ENCODE measurements at places on chromosomes 2 and 18.

- no peak for DNase-seq
Measured at GRCh38 chr2:19989342-19989666, 601 bp downstream of the WDR35 start.

DNA sequence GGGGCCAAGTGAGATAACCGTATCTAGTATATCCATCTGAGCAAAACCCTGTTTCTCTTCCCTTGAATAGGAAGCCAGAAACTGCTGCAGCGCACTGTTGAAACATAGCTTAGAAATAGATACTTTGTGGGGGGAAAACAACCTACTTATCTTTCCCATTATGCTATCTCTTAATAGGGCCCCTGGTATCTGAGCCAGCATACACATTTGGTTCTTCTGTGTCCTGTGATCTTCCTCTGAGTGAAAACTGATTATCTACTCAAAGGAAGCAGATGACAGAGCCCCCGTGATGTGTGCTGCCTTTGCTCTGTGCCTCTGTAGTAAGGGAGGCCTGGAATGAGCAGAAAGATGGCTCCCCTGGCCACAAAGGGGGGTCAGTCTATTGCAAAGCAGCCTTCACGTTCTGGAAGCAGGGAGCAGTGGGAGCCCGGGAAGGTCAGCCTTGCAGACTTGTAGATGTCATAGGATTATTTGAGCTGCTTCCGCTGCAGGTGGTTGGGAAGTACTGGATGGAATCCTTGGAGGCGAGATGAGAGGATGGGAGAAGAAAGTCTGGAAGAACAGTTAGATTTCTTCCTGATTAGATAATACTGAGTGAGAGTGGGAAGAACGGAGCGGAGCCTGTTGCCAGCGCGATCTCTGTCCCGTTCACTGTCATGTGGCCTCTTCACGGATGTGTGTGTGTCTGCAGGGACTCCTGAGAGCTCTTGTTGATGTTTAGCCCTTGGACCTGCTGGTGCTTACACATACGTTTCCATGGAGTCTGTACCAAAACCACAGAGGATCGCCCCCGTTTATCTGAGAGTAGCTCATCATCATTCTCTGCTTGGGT lies 150.1 kb downstream of the AGAP1 start:
- DNase-seq, result no peak

DNA sequence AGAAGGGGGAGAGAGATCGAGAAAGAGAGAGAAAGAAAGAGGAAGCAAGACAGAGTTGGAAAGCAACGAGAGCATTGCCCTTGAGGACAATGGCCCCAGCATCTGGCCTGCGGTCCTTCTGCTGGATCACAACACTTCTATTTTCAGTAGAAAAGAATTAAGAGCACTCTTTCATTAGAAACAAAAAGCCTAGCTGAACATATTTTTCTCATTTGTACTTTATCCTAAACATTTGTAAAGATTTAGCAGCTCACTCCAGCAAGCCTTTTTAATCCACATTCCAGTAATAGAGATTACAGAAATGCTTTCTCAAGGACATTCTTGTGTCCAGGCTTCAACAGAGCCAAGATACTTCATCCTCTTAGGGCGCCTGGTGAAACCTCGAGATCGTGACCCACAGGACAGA lies 31.6 kb upstream of the AFF3 start:
- no peak for DNase-seq

DNA sequence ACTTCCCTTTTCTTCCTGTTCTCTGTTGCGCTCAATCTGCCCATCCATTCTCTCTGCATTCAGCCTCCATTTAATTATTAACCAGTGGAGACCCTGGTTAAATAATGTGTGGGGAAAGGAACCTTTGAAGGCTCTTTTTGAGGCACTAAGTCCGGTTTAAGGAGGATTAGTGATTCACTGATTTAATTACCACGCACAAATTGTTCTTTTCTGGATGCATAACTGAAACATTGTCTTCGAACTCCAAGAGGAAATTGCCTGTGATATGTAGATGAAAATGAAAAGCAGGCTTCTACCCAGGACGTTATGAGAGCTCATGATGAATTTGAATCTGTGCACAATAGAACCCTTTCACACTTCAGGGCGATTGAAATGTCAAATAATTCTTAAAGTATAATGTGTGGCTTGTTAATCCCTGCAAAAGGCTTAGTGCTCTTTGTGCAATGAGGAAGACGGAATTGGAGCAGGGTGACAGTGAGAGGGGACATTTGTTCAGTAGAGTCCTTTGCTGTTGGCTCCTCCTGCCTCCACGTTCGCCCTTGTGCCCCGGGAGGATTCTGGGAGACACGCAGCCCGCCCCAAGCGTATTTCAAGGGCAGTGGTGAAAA lies 51.1 kb upstream of the ZNF236 start:
- no peak for DNase-seq

- no peak for DNase-seq
Measured at GRCh38 chr18:79720359-79720733, 40.7 kb downstream of the CTDP1 start.

GRCh38 chr18:62179213-62179612 lies 7.6 kb downstream of the PIGN start:
- DNase-seq, result no peak

DNA sequence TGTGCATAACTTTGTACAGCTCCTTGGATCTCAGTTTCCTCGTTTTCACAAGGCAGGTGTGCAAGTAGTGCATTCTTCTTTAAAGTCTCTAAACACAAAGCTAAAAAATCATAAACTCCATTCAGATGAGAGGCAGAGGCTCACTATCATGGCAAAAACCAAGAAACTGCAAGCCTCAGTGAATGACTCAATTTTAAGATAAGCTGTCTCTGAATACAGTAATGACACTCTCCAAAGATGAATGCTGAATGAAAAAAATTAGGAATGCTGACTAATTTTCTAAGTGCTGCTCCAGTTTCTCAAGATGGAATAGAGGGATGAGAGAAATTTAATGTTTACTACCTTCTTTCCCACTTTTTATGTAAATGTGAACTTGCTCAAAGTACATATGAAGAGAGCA lies 17.2 kb downstream of the B4GALT6 start:
- DNase-seq, result no peak

DNA sequence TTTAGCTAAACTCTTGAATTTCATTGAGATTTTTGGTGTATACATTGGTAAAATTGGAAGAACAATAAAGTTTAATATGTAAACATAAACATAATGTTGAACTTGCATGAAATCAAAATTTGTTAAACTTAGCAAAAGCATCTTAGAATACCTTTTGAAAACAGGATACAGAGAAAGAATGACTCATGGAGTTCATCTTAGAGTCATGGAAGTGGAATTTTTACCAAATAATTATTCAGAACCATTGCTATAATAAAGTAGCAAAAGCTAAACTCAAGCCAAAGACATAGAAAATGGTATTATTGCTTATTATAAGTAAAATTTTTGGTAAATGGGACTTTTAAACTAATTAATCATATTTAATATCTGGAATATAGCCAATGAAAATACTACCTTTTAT lies 841.6 kb upstream of the SLC39A10 start:
- no peak for DNase-seq

- DNase-seq, result peak; percentile 35
Measured at GRCh38 chr18:23573626-23574431, 12.5 kb downstream of the NPC1 start.

DNA sequence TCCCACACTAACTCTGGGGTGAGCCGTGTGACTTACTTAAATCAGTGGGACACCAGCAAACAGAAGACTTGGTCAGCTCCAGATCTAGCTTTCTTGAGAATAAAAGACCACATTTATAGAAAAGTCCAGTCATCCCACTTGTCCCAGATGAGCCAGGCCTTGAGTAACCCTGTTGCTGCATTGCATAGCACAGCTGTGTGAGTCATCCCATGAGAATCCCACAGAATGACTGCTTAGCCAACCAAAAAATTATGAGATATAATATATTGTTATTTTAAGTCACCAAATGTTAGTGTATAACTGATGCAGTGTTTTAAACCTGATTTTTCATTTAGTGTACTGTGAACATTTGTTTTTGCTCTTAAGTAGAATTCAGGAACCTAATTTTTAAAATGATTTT lies 94.2 kb upstream of the FSHR start:
- DNase-seq, result no peak

- no peak for DNase-seq
Measured at GRCh38 chr2:165149439-165149838, 54.4 kb downstream of the SCN3A start.

- DNase-seq, result peak; percentile 36
Measured at GRCh38 chr2:230949966-230950873, 25.2 kb upstream of the GPR55 start.

GRCh38 chr2:18934886-18935285 lies 345.5 kb upstream of the NT5C1B start:
- no peak for DNase-seq

DNA sequence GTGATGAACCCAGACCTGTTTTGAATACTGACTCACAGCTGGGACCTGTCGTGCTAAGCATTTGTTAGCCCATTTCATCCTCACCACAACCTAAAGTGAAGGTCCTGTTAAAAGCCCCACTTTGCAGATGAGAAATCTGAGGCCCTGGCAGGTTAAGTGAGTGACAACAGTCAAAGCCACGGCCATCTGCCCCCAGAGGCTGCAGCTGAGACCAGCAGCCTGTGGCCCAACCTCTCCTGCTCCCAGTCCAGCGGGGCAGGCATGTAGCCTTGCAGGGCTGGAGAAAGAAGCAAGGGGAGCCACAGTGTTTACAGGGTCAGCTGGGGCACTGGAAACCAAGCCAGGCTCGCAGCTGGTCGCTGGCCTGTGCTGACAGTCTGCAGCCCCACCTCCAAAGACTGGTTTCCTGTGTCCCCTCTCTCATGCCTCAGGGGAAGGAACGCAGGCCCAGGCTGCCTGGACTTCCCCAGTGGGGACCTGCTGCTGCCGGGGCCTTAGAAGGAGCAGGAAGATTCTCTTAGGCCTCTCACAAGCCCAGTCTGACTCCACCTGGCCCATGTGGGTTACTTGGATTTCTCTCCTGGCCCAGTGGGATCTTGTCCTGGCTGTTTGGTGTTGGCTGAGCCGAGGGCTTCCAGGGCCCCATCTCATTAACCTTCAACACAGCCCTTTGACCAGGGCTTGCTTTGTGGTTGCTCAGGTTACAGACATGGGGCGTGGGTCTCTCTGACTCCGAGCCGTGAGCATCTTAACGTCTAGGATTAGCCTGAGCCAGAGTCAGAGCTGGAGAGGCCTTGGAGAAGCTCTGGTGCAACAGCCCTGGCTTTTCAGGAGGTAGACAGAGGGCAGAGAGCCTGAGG lies 1.7 kb downstream of the INPP5D start:
- peak; percentile 43 for DNase-seq

DNA sequence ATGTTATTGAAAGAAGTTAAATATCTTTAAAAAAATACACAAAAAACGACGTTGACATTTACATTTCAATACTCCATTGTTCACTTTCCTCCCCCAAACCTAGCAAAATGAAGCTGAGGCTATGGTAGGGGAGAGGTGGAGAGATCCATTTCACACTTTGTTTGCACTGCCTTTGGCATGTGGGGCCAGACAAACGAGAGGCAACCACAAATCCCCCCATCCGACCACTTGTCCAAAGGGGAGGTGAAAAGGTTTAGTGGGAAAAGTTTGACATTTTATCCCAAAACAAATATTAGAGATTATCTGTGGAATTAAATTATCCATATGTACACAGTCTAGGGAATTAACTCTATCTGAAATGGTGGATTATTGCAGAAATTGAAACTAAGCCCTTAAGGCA lies 261.7 kb upstream of the FIGN start:
- DNase-seq, result no peak

GRCh38 chr18:13232971-13233786 lies 14.6 kb downstream of the LDLRAD4 start:
- no peak for DNase-seq

DNA sequence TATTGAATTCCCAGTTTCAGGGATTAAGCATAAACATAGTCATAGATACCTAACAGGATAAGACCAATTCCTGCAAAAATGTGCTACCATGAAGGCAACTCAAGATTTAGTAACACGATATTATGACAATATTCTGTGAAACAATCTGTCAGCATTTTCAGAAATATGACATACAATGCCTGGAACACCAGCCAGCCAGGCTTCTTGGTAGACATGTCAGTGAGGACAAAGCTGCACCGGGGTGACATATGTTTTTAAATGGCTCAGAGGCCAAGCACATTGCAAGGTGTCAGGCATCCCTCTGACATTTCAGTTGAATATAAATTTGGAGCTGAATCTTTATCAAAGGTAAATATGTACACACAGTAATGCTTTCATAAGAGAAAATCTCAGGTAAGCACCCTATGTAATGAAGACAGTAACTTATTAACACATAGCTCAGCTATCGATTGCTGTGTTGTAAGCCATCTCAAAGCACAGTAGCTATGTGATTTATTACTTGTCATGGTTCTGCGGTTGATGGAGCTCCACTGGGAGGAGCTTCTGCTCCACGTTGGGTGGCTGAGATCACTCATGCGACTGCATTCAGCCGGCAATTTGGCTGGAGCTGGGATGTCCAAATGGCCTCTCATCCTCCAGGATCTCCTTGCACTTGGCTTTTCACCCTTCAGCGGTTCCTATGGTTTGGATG lies 31.9 kb upstream of the EML6 start:
- no peak for DNase-seq

GRCh38 chr18:21538230-21538629 lies 62.3 kb downstream of the ESCO1 start:
- no peak for DNase-seq

GRCh38 chr2:228747483-228747882 lies 523.6 kb downstream of the PID1 start:
- no peak for DNase-seq

DNA sequence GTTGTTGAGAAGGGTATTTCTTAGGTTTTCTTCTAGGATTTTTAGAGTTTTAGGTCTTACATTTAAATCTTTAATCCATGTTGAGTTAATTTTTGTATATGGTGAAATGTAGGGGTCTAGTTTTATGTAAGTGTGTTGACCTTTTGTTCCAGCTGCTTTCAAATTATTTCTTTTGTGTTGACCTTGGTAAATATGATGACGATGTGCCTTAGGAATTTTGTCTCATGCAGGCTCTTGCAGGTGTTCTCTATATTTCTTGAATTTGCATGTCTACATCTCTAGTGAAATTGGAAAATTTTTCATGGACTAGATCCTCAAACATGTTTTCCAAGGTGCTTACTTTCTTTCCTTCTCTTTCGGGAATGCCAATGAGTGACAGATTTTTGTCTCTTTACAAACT lies 1609.3 kb upstream of the ZEB2 start:
- no peak for DNase-seq

DNA sequence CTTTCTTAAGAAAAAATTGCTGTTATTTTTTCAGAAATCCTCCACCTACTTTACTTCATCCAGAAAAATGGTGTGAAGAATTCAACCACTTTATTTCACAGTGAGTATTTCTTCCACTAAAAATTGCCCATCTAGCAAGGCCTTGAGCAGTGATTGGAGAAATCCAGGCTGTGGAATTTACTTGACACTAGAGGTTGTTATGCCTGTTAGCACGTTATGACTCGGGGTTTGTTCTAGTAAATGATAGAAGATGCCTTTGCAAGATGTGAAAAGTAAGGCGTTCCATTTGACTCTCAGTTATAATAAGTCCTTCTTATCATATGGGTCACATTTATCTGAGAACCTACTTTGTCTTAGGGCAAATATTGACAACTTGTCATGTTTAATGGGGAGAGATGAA lies 157.4 kb downstream of the MYO3B start:
- no peak for DNase-seq

Data from stimulated activated naive CD4-positive, alpha-beta T cell treated with Interleukin-2 at 50 U/mL for 16 hours (primary cell).